ENCODE measurements at places on chromosomes 4 and X.

GRCh38 chr4:62196338-62196737 is 996.2 kb downstream of the ADGRL3 start:
- no peak for ATAC-seq

GRCh38 chrX:23783589-23784469 is 856 bp downstream of the SAT1 start:
- ATAC-seq = no peak

DNA sequence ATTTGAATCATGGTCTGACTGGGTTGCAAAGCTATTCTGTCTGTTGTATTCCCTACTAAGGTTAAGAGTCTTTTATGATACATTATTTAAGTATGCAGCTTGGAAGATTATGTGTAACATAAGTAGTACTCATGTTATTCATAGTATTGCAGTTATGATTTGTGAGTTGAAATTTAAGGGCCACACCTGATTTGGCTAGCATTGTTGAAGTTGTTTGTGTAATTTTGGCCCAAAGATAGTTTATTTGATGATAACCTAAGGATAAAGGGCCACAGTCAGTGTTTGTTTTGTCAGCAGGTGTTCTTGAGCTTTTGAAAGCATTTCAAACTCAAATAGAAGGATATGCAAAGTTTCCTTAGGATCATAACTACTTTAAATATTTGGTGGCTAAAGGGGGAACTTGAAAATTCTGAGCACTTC is 38.9 kb downstream of the NUDT9 start:
- no peak for ATAC-seq

- no peak for ATAC-seq
Measured at GRCh38 chrX:113274345-113274744, 433.7 kb upstream of the AMOT start.

DNA sequence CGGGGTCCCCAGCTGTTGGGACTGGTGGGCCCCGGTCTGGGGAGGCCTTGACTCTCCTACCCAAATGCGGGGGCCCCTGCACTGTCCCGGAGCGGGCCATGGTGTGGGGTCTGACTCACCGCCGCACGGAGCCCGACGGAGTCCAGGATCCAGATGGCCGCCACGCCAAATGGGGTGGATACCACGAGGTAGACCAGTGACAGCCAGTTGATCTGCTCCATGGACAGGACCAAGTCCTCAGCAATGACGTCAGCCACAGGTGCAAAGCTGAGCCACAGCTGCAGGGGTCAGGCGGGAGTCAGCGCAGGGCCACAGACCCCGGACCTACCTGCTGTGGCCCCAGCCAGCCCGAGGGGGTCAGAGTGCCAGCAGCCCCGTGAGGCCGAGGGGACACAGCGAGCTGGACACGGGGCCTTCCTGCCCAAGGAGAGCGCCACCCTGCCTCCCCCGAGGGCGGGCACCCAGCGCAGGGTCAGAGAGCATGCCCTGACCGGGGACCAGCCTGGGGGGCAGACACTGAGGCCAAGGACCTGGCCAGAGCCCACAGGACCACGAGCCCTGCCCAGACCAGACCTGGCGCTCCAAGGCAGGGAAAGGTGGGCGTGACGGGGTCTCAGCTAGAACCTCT is 2.4 kb downstream of the SLC49A3 start:
- ATAC-seq = no peak

DNA sequence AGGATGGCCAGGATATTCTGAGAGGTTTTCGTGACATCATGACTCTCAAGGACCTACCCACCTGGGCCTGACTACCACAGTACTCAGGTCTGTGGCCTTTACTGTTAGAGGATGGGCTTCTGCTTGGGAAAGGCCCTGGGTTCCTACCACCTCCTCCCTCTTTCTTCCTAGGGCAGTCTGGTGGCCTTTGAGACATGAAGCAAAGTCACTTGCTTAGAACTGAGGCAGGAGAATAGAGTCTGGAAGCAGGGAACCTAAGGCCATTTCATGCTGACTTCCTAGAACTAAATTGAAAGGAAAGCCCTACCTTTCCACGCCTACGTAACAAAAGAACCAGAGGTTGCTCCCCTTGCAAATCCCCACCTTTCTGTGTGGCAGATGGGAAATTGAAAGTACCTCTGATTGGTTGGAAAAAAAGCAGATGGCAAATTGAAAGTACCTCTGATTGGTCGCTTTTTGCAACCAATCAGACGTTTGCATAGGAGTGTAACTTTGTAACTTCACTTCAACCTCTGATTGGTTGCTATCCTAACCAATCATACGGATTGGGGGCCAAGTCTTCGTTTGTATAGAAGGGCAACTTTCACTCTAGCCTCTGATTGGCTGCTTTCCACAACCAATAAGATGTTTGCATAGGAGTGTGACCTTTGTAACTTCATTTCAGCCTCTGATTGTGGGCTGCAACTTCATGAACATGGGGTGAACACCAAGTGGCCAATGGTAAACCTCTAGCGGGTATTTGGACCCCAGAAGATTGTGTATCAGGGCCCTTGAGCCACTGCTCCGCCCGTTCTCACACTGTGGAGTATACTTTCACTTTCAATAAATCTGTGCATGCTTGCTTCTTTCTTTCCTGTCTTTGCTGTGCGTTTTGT is 9.9 kb upstream of the AKAP14 start:
- ATAC-seq = no peak

Data from stimulated activated memory B cell treated with anti-CD40 and anti-IgM and Interleukin-4, amounts not matched to agents 10 μg/mL and 1 μg/mL and 100 μg/mL, for 72 hours (primary cell).